Small intestine (tissue), 16 donors: ENCODE measurements at places on chromosomes 6 and 20. TPM values are rescaled to one million over a fixed set of nuclear protein-coding genes. Genes with fewer than 3 reads are reported as not detected.
A peak's percentile ranks its signal among the peaks of the same experiment; 100 is the strongest.

- DNase-seq = no peak
Observed at GRCh38 chr6:120103618-120104017, 754.1 kb upstream of the MAN1A1 start.

The TAGAP gene
- 1.6 TPM for polyA plus RNA-seq

The CLPSL2 gene
- not detected for polyA plus RNA-seq

DNA sequence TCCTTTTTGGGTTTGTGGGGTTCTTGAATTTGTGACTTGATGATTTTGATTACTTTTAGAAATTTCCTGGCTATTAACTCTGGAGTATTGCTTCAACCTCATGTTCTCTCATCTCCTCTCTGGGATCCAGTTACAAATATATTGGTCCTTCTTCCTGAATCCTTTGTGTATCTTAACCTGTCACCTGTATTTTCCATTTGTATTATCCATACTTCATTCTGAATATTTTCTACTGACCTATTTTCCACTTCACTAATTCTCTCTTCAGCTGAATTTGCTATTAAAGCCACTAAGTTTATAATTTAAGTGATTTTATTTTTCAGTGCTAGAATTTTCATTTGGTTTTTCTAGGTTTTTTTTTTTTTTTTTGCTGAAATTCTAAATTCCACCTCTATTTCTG lies 6.4 kb upstream of the BHLHE23 start:
- DNase-seq = no peak

DNA sequence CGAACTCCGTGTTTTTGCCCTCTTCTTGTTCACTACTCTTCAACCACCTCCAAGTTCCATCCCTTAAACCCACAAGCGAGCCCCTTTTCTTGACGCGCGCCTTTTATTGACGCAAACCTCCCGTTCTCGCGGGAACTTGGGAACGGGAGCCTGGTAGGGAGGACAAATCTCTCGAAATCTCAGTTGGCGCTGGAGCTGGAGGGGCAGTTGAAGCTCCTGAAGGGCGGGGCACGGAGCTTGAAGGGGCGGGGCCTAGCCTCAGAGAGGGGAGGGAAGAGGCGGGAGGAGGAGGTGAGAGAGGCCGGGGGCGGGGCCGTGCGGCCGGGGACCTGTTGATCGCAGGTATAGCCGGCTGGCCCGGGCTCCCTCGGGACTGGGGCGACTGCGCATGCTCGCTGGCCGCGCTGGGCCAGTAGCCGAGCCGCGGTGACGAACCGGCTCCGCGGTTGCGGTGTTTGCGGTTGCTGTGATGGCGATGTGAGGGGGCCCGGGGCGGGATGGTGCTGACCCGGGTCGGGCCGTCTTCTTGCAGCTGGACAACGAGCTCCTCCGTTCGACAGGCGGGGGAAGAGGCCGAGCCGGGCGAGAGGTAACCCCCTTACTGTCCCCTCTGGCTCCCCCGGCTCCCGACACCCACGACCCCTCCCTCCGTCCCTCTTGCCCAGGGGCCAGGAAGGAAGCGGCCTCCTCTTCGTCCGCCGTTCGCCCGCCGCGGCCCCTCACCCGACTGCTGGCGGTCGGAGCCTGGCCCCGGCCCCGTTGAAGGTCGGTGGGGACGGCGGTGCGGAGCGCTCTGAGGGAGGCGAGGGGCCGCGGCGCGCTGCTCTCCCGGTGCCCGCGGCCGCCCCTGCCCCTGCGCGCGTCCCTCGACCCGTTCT lies at the start of gene FAM135A:
Gene FAM135A (plus strand): TSS at position 395 of the 878 bp plus-strand sequence. CDS start 14,835 bp downstream, outside the sequence.
- DNase-seq = peak; percentile 99

The IMPG1 gene
- not detected for polyA plus RNA-seq

DNA sequence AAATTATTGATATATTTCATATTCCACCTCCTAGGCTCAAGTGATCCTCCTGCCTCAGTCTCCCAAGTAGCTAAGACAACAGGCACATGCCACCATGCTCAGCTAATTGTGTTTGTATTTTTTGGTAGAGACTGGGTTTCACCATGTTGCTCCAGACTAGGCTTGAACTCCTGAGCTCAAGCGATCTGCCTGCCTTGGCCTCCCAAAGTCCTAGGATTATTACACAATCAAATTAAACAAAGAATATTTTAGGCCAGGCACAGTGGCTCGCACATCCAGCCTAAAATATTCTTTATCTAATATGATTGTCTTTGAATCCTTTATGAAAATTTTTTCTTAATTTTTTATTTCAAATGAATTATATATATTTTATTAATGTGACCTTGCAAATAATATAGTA lies 17.8 kb downstream of the ME1 start:
- DNase-seq = no peak

The PDYN gene
- polyA plus RNA-seq = not detected

DNA sequence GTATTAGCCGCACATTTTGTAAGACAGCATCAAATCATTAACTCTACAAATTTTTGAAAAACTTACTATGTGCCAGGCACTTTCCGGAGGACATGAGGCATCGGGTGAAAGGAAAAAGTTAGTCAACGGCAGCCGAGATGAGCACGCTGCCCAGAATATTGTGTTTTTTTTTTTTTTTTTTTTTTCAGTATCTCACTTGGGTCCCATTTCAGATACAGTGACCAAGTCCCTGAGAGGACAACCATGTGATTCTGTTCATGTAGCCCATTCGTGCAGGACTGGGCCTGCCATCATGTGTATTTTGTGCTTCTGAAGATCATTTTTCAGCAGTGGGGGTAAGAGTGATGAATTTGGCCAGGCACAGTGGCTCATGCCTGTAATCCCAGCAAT lies 1.3 kb downstream of the SLA2 start:
- DNase-seq = no peak

DNA sequence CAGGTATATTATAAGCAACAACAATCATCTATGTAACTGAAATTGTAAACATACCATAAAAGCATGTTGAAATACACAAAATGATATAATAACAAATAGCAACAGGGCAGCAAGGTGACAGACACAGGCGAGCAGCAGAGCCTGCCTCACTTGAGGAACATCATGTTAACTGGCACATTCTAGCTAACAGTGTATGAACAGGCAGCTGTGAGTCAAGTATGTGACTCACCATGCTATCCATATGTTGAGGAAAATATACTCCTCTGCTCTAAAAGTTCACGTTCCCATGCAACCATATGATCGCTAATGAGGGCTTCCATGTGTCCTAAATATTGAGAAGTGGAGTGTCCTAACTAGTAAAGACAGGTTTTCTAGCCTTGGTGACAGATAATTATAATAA lies 18.4 kb downstream of the SERAC1 start:
- no peak for DNase-seq

DNA sequence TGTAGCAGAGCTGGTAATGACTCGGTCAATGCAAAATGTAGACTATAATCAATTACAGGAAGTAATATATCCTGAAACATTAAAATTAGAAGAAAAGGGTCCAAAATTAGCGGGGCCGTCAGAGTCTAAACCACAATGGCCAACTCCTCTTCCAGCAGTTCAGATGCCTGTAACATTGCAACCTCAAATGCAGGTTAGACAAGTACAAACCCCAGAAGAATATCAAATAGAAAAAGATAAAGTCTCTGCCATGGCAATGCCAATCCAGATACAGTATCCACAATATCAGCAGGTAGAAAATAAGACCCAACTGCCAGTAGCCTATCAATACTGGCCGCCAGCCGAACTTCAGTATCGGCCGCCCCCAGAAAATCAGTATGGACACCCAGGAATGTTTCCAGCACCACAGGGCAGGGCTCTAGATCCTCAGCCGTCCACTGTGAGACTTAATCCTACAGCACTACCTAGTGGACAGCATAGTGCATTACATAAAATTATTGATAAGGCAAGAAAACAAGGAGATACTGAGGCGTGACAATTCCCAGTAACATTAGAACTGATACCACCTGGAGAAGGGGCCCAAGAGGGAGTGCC lies 158.4 kb downstream of the GPX5 start:
- DNase-seq = peak; percentile 23

DNA sequence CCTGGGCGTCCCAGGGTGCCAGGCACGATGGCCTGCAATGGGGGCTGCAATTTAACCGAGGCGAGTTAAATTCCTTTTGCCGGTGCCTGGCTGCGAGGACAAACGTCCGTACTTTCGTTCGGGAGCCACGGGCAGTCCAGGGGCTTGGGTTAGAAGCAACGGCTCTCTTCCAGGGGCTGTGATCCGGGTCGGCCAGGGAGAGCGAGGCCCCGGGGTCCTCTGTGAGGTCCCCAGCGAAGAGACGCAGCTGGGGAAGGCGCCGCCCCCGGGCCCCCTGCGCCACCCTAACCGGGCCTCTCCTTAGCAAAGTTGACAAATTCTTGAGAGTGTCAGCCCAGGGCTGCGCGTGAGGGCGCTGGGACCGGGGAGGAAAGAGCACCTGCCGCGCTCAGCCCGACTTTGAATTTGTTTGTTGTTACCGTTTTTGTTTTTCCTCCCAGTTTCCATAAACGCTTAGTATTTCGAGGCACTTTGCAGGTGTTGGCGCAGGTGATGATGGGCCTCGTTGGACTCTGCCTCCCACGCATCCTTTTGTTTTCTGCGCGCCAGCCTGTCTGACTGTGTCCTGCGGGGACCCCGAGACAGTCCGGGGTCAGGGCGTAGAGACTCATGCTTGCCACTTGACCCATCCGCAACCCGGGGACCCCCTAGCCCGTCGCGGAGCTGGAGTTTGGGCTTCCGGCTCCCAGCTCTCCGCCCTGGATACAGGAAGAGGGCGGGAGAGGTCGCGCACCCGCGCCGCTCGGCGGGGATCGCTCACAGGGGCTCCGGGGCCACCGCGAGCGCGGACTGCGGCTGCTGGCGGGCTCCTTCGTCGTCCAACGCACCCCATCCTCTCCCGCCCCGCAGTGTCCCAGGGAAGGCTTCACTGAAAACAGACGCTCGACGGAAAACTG lies 5.8 kb downstream of the OLIG3 start:
- DNase-seq = peak; percentile 35

The PSORS1C2 gene
- polyA plus RNA-seq = not detected

The ECI2 gene
- polyA plus RNA-seq = 71.1 TPM

The CLIC5 gene
- 24.0 TPM for polyA plus RNA-seq

The WFDC10B gene
- not detected for polyA plus RNA-seq

The PNPLA1 gene
- polyA plus RNA-seq = 2.4 TPM

The CFAP206 gene
- not detected for polyA plus RNA-seq
